Breast epithelium (tissue), 4 donors: ENCODE measurements at places on chromosomes 4 and X.
A peak's percentile ranks its signal among the peaks of the same experiment; 100 is the strongest.

DNA sequence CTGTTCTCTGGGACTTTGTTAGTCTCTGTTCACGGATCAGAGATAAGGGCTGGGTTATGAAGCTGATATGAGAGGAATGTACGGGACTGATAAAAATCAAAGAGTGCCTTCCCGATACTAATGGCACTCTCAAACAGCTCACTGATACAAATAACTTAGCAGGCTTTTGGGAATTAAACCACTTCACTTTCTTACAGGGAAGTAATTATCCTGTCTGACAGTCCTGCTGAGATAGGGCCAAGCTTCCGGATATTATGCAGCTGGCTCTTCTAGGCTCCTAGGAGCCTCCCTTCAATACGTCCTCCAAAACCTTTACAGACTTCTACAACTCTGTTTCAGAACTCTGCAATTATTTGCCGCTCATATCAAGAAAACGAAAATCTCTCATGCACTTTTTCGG, 418.0 kb downstream of the NLGN4X start:
- H3K36me3 ChIP-seq = no peaks in the 10 kb centered on the region
- H3K27ac ChIP-seq = no peak overlapping the region
- no peaks in the 10 kb centered on the region for H3K27me3 ChIP-seq
- DNase-seq = no peak

DNA sequence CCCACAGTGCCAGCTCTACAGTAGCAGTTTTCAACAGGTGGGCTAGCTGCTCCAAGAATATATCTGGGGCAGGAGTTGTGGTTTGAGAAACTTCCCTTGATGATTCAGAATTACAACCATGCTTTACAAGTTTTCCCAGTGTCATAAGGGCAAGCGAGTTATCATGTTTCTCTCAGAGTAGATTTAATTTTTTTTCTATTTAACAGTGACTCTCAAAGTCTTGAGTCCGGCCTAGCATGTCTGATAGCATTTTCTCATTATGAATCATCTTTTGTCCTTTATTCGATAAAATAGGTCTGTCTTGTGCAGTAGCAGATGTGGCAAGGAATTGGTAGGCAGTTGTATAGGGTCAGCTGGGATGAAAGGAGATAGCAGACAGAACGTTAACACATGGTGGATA, 62.2 kb upstream of the SPANXD start:
- H3K4me3 ChIP-seq = no peak overlapping the region
- DNase-seq = no peak
- no peaks in the 10 kb centered on the region for H3K27me3 ChIP-seq
- H3K27ac ChIP-seq = no peak overlapping the region

DNA sequence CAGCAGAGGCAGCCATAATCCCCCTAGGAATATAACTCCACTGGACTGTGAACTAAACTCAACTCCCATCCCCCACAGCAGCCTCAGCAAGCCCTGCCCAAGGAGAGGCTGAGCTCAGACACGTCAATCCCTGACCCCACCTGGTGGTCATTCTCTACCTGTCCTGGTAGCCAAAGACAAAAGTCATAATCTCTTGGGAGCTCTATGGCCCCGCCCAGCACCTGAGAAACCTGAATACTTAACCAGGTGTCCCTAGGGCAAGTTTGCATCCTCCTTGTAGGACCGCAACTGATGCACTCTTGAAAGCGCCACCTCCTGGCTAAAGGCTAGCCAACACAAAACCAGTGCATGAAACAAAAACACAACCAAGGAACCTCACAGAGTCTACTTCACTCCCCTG, 18.4 kb downstream of the CT47B1 start:
- no peaks in the 10 kb centered on the region for H3K36me3 ChIP-seq
- H3K4me1 ChIP-seq = no peaks in the 10 kb centered on the region
- no peak overlapping the region for H3K27ac ChIP-seq
- no peaks in the 10 kb centered on the region for H3K27me3 ChIP-seq
- H3K4me3 ChIP-seq = no peak overlapping the region

GRCh38 chr4:105622269-105622668, 69.8 kb downstream of the ARHGEF38 start:
- peak overlapping the region; percentile 18 for H3K27ac ChIP-seq
- no peaks in the 10 kb centered on the region for H3K4me1 ChIP-seq
- DNase-seq = no peak
- no peak overlapping the region for H3K4me3 ChIP-seq
- no peaks in the 10 kb centered on the region for H3K27me3 ChIP-seq

GRCh38 chrX:53694642-53695041, 8.1 kb upstream of the HUWE1 start:
- DNase-seq = no peak
- H3K36me3 ChIP-seq = no peaks in the 10 kb centered on the region
- H3K4me1 ChIP-seq = no peaks in the 10 kb centered on the region
- no peak overlapping the region for H3K27ac ChIP-seq
- peaks cover 25% of the 10 kb centered on the region for H3K27me3 ChIP-seq

DNA sequence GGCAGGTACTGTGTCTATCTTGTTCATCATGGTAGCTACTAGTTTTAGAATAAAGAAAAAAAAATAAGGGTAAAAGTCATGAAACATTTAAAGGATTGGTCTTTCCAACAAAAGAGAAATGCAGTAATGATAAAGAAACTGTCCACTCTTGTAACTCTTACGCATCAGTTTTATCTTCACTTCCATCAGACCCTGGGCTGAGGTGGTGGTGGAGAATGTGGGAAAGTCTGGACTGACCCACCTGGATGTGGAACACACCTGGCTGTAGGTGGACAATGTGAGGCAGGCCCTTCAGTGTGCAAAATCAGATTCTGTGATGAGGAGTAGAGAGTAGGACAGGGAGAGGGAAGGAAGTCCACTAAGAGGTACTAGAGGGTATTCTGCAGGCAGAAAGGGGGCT, 128.6 kb downstream of the RASL11B start:
- H3K4me1 ChIP-seq = no peaks in the 10 kb centered on the region
- DNase-seq = no peak
- no peaks in the 10 kb centered on the region for H3K36me3 ChIP-seq
- H3K4me3 ChIP-seq = no peak overlapping the region

DNA sequence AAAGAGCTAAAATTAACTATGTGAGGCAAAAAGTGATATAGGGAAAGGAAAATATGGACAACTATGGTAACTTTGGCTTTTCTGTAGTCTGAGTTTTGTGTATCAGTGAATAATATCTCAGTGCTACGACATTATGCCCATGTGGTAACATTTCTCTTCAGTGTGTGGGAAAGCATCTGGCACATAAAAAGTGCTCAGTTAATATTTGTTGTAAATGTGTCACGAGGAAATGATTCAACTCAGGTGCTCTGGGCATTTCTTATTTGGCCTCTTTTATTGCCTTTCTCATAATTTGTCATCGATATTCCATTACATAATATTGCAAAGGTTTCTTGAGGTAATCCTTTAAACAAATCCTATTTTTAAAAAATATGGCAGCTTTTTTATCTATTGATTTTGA, 17.6 kb downstream of the OFD1 start:
- DNase-seq = no peak
- H3K36me3 ChIP-seq = no peaks in the 10 kb centered on the region
- no peaks in the 10 kb centered on the region for H3K4me1 ChIP-seq
- no peaks in the 10 kb centered on the region for H3K27me3 ChIP-seq

GRCh38 chr4:112855058-112855457, 194.4 kb upstream of the ANK2 start:
- no peak overlapping the region for H3K4me3 ChIP-seq
- DNase-seq = no peak
- no peaks in the 10 kb centered on the region for H3K27me3 ChIP-seq
- no peaks in the 10 kb centered on the region for H3K36me3 ChIP-seq

DNA sequence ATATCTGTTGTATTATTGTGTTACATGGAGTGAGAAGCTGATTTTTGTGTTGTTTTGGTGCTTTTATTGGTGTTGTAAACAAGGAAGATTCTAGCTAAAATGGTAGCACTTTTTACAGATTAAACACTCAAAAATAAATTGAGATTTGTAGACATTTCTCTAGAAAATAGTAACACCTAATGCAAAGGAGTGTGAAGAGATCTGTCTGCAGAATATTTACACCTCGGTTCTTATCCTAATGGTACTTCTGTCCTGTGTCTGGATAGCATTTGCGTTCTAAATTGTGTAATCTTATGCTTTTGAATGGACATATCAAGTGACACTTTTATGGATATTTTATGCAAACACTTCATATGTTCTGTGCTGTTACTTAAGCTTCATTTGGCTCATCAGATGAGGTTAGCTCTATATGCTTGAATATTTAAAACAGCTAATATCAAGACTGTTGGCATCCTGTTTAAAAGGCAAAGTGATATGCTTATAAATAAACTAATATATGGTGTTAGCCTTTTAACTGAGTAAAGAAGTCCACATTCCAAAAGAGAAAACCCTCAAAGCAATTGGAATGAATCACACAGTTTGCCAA, 6.0 kb downstream of the PCDH7 start:
- H3K4me3 ChIP-seq = no peak overlapping the region
- no peak overlapping the region for H3K27ac ChIP-seq
- H3K27me3 ChIP-seq = no peaks in the 10 kb centered on the region
- no peaks in the 10 kb centered on the region for H3K36me3 ChIP-seq
- DNase-seq = no peak

DNA sequence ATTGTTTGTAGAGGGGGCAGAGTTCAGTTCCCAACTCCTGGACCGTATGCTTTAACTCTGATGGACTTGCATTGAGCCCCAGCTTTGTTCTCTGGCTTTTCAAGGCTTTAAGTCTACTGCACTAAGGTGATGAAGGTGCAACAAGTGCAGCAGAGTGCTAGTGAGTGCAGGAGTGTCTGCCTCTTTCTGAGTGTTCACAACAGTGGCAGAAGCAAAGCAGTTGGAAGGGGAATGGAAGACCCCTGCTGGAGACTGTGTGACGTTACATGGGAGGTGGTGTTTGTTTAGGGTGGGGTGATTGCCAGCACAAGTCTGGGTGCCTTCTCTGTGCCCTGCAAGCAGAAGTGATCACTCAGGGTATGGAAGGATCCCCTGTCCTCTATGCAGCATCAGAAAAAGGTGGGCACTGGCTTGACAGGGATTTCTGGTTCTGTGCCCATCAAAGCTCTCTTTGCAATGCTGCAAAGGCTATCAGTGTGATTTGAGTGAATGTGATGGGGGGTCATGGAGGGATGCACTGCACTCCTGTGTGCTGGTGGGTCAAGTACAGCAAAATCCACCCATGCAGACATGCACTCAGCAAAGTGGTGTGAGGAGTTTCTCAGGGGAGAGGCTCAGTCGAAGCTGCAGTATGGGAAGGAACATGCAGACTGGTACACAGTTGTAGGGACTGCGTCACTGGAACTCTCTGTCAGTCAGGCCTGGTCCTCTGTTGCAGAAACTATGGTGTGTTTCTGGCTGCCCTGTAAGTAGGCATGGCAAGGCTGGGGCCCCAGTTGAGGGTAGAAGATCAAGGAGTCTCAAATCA, 70.9 kb upstream of the UGT2B7 start:
- no peak for DNase-seq
- H3K4me3 ChIP-seq = no peak overlapping the region
- H3K36me3 ChIP-seq = no peaks in the 10 kb centered on the region
- H3K4me1 ChIP-seq = no peaks in the 10 kb centered on the region
- H3K27ac ChIP-seq = no peak overlapping the region

GRCh38 chr4:125736057-125736456, 421.3 kb downstream of the FAT4 start:
- no peak for DNase-seq
- H3K4me1 ChIP-seq = no peaks in the 10 kb centered on the region
- no peaks in the 10 kb centered on the region for H3K27me3 ChIP-seq
- no peaks in the 10 kb centered on the region for H3K36me3 ChIP-seq
- H3K27ac ChIP-seq = no peak overlapping the region

GRCh38 chrX:84339507-84340364, 151.7 kb upstream of the RPS6KA6 start:
- H3K36me3 ChIP-seq = no peaks in the 10 kb centered on the region
- no peak overlapping the region for H3K27ac ChIP-seq
- H3K4me3 ChIP-seq = no peak overlapping the region
- no peaks in the 10 kb centered on the region for H3K4me1 ChIP-seq
- no peak for DNase-seq

- no peaks in the 10 kb centered on the region for H3K27me3 ChIP-seq
- H3K36me3 ChIP-seq = no peaks in the 10 kb centered on the region
- H3K4me3 ChIP-seq = no peak overlapping the region
- no peaks in the 10 kb centered on the region for H3K4me1 ChIP-seq
These were observed 255.5 kb downstream of the BMPR1B start for GRCh38 chr4:95013236-95013635.

DNA sequence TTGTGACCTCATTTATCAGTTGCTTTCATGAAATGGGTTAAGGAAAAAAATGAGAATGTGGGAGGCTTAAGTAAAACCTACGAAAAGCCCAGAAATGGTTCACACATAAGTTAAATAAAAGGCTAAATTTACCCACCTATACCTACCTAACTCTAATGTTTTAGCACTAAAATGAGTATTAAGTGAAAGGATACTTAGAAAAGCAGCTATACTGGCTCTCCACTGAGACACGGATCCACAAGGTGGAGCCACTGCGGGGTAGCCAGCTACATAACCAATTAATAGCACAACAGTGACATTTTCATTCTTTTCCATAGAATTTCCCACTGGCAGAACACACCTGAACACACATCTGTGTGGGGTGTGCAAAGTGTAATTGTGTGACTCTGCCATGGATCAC, 101.9 kb downstream of the MAML3 start:
- no peak for DNase-seq
- no peaks in the 10 kb centered on the region for H3K36me3 ChIP-seq
- H3K4me3 ChIP-seq = no peak overlapping the region
- H3K27me3 ChIP-seq = no peaks in the 10 kb centered on the region
- no peak overlapping the region for H3K27ac ChIP-seq

DNA sequence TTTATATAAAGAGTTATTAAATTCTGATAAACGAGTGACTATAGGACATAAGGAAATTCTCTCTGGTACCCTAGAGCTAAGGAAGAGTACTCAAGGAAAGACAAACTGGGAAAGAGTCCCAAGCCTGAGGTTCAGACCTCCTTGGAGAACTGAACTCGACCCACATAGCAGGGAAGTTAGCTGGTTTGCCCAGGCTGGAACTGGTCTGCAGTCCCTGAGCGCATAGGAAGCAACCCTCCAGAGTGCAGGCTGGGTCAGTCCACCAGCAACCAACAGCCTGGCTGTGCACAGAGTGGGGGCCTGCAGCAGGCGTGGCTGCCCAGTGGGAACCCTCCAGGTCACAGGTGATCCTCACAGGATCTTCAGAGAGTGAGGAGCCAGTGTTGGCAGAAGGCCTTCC, 114.1 kb downstream of the SOWAHB start:
- no peaks in the 10 kb centered on the region for H3K27me3 ChIP-seq
- DNase-seq = no peak
- H3K27ac ChIP-seq = no peak overlapping the region

GRCh38 chr4:8150152-8151090, 8.2 kb downstream of the ABLIM2 start:
- H3K36me3 ChIP-seq = no peaks in the 10 kb centered on the region
- no peaks in the 10 kb centered on the region for H3K27me3 ChIP-seq
- H3K4me3 ChIP-seq = no peak overlapping the region

DNA sequence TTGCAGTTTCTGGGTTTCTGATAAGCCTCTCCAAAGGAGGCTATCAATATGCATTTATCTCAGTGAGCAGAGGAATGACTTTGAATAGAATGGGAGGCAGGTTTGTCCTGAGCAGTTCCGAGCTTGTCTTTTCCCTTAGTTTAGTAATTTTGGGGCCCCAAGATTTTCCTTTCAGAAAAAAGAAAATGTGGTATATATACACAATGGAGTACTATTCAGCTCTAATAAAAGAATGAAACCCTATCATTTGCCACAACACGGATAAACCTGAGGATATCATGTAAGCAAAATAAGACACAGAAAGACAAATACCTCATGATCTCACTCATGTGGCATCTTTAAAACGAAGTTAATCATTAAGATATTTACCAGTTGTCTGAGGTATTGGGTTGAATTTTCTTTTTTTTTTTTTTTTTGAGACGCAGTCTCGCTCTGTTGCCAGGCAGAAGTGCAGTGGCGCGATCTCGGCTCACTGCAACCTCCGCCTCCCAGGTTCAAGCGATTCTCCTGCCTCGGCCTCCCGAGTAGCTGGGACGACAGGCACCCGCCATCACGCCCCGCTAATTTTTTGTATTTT, 540 bp downstream of the ZNF721 start:
- DNase-seq = no peak
- no peaks in the 10 kb centered on the region for H3K27me3 ChIP-seq
- H3K4me1 ChIP-seq = no peaks in the 10 kb centered on the region
